ENCODE measurements at places on chromosomes 6 and 20.

DNA sequence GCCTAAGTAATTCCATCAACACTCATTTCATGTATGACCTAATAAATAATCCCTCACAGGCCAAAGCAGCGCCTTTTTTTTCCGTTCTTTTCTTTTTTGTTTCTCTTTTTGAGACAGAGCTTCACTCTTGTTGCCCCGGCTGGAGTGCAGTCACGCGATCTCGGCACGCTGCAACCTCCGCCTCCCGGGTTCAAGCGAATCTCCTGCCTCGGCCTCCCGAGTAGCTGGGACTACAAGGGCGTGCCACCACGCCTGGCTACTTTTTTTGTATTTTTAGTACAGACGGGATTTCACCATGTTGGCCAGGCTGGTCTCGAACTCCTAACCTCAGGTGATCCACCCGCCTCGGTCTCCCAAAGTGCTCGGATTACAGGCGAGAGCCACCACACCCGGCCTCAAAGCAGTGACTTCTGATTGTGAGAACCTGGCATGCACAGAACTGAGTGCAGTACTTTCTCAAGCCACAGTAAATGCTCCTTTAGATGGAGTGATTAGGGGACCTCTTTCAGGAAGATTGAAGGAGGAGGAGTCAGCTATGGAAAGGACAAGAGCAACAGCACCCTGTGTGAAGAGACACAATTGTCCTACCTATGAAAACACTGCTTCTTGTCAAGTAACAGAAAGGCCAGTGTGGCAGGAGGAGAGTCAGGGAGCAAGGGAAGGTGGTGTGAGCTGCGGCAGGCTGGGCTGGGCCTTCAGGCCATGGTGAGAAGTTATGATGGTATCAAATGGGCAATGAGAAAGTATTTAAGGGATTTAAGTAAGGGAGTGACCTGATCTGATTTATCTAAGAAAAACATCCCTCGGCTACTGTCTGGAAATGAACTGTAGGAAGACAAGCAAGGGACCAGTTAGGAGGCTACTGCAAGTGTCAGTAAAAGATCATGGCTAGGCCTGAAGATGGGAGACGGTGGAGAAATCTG lies 1.7 kb upstream of the SCAF8 start:
- DNase-seq = no peak

DNA sequence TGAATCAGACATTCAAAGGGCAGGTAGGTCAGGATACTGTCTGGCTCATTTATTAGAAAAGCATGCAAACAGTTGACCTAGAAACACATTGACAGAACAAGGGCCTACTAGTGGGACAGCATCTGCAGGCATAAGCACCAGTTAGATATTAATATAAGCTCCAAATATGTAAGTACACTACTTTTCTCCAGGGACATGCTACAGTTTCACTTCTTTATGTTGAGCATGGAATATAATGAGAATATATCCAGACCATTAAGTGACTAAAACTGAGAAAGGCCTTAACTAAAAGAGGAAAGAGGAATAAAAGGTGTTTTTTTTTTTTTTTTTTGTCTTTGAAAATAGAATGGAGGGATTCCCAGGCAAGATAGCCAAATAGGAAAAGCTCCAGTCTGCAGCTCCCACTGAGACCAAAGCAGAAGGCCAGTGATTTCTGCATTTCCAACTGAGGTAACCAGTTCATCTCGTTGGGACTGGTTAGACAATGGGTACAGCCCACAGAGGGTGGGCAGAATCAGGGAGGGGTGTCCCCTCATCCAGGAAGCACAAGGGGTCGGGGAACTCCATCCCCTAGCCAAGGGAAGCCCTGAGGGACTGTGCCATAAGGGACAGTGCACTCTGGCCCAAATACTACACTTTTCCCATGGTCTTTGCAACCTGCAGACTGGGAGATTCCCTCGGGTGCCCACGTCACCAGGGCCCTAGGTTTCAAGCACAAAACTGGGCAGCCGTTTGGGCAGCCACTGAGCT lies 251.6 kb downstream of the PHF3 start:
- DNase-seq = no peak

- DNase-seq = peak; percentile 87
Measured at GRCh38 chr20:54103067-54103761, 32.8 kb upstream of the BCAS1 start.

- no peak for DNase-seq
Measured at GRCh38 chr6:153101461-153101860, 29.6 kb downstream of the RGS17 start.

- DNase-seq = peak; percentile 87
Measured at GRCh38 chr20:17568972-17569521, 828 bp upstream of the DSTN start.

DNA sequence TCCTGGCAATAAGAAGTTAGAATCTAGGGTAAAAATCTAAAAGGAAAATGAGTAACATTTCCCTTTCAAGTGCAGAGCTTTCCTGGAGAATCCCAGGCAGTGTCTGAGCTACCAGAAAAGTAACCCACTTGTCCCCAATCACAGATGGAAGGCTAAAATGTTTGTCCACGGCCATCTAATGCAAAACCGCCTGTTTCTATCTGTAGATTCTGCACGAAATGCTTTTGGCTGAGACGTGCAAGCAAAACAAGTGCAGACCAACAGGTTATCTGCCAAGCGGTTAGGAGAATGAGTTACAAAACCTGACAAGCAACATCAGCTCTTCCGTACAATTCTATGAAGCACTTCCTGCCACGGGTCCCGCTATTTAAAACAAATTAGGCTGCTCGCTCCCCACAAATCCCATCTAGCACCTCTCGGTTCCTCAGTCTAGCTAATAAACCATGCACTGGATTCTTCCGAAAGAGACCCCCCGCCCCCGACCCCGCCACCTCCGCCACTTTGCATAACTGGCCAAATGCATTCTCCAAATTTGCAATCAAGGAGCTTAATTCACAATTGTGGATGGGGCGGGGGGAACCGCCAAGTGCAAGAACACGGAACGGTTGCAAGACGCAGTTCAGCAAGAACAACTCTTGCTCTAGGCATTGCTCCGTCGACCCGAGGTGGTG lies 1.4 kb downstream of the ELOVL5 start:
- no peak for DNase-seq

Data from lower lobe of right lung (tissue), 2 donors.